T-helper 22 cell (primary cell): ENCODE measurements at places on chromosomes 13 and 19.
A peak's percentile ranks its signal among the peaks of the same experiment; 100 is the strongest.

DNA sequence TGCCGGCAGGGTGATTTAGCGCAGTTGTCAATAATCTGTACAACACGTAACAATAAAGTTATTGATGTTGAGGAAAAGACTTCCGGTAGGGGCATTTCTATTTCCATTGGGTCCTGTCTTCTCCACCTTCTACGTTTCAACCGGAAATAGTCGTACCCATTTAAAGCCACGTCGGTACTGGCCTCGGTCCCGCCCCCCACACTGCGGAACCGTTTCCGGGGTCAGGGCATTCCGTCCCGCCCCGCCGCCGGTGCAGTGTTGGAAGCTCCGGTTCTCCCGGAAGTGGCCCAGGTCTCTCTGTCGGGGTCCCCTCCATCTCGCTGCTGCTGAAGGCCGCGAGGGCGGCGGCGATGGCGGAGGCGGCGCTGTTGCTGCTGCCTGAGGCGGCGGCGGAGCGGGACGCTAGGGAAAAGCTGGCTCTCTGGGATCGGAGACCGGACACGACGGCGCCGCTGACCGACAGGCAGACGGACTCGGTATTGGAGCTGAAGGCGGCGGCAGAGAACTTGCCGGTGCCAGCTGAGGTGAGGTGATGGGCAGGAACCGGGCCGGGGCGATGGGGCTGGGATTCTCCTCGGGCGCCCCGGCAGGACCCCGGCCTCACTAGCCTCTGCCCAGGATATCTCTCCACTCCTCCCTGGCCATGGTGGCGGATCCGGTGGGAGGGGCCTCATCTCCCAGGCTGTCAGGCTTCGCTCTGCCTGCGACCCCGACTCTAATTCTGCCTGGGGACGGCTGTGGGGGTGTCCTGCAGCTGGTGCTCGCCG lies at the start of gene COG3:
TSS of gene COG3 (plus strand) at position 253 of the 767 bp plus-strand sequence. CDS start at position 351, 98 bp downstream.
- DNase-seq: peak; percentile 94

DNA sequence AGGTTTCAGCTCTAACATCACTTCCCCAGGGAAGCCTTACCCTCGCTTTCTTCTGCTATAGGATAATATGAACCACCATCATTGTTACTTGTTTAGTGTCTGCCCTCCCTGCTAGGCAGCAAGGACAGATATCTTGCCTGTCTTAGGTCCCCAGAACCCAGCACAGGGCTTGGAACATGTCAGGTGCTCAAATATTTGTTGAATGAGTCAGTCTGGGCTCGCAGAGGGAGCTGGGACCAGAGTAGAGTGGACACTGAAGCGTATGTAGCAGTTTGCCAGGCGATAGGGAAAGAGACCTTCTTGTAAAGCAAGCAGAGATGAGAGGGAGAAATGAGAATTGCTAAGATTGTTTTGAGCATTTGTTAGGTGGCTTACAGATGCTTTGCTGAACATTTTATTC lies 11.7 kb downstream of the BCKDHA start:
- DNase-seq: no peak

GRCh38 chr19:17687857-17688784 lies at the start of gene UNC13A:
UNC13A (minus strand) TSS chr19:17688354; CDS start chr19:17688199, 155 bp downstream.
- DNase-seq: peak; percentile 9

DNA sequence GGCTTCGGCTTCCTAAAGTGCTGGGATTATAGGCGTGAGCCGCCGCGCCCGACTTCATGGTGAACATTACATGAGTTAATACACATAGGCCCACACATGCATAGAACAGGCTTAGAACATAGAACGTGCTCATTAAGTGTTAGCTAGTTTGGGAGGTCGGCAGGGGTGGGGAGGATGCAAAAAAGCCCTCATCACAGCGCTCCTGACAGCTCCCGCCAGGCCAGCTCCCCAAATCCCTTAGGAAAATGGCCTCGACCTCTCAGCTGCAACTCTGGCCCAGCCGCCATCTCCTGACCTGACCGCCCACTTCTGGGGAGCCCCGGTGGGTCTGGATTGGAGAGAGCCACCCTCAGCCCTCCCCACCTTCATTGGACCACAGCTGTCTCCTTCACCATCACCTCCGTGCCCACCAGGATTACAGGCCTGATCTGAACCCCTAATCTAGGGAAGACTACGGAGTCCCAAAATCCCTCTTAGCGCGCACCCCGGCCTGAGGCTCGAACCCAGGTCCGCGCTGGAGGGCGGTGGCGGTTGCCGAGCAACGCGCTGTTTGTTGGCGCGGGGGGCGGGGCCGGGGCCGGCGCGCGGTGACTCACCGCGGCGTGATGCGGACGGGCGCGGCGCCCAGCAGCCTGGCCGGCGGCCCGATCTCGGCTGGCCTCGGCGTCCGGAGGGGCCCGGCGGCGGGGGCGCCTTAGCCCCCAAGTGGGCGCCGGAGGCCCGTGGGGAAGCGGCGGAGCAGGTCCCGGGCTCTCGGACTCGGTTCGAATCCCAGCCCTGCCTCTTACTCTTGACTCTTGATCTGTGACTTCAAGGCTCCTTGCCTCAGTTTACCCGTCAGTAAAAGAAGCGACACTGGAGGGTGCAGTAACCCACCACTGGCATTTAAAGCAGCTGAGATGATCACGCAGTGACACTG lies 26.7 kb upstream of the NANOS3 start:
- DNase-seq: no peak

- DNase-seq: no peak
Measured at GRCh38 chr13:106449096-106449495, 86.4 kb downstream of the EFNB2 start.

DNA sequence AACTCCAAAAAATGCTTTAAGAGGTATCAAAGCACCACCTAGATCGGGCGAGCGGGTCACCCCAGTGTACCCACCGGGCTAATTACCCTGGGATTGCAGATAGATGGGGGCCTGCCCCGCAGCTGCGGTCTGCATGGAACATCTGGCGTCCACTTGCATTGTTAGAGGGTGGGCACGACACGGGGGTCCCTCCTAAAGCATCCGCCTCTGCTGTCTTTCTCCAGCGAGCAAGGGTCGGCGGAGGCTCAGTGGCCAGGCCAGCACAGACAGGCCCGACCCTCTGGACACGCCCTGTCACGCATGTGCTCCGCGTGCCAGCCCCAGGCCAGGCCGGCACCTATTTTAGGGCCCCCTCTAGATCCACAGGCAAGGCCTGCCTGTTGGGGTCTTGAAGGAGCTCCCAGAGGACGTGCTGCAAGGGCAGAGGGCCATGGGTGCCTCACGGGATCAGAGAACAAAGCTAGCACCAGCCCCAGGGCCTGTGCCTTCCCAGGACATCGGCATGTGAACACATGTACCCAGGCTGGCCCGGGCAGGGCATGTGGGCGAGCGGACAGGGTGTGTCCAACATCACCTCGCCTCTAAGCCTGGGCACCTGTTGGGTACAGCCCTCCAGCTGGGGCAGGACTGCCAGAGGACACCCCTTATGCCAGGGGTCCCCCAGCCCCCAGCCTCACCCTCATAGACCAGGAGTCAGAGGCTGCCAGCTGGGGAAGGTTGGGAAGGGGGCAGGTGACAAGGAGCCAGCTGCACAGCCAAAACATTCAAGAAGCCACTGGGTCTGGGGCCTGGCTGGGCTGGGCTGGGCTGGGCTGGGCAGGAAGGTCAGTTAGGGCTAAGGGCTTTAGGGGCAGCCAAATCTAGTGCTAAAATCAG lies 35.6 kb upstream of the NANOS3 start:
- DNase-seq: no peak

- no peak for DNase-seq
Measured at GRCh38 chr13:30873499-30873898, 32.6 kb upstream of the MEDAG start.

GRCh38 chr13:37070145-37070695 lies 10.7 kb upstream of the SUPT20H start:
- no peak for DNase-seq

GRCh38 chr19:11694533-11695439 lies 44.0 kb downstream of the ZNF823 start:
- peak; percentile 30 for DNase-seq

DNA sequence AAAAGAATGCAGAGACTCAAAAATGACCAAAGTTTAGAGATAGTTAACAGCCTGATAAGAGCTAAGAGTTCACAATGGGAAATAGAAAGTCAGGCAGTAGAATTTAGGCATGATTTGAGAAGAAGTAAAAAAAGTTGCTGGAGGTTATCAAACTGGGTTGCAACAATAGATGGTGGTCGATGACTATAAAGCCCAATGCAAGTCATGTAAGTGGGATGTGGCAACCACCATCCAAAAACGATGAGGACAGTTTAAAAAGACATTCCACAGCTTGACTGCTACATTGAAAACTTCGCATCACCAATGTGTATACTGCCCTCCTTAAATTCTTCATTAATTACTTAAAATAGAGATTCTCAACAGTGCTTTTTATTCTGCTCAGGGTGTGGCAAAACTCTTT lies 19.7 kb downstream of the ELF1 start:
- DNase-seq: no peak

DNA sequence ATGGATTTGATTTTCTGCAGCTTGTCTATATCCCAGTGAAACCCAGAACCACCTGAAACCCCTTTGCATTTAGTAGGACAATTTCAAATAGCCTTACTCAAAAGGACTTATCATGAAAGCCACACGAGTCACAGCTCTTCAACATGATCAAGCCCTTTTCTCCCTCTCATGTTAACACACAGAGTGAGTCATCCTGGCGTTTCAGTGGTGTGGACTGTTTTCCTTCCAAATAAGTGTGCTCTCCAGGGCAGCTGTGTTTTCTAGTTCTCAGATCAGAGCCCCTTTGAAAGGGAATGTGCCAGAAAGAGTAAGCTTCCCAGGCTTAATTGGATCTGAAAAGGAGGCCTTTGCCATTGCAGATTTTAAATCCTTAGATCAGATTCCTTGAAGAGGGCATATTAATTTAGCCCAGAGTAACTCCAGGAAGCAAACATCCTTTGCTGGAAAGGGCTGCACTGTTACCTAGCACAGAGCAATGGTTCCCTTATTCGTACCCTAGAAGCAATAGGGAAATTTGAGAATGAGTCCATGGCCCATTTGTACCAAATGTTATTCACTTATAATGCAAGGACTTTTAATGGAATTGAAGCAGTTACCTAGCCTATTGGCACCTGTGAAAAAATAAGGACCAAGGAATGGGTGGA lies 51.3 kb downstream of the ERICH6B start:
- no peak for DNase-seq

DNA sequence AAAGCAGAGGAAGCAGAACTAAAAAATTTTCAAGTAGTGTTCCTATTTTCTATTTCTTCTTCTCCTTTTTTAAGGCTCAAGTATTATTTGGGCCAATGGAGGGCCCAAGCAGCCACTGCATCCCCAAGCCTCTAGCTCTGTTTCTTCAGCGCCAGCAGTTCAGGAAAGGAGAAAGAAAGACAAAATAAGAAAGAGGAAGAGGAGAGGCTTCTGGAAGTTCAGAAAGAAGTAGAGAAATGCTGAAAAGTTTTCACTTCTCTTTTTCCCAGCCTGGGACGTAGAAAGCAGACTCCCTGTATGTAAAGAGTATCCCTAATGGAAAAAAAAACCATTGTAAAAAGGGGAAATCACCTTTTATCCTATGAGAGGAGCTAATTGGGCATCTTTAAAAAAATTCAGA lies 165.5 kb upstream of the KLF12 start:
- no peak for DNase-seq

DNA sequence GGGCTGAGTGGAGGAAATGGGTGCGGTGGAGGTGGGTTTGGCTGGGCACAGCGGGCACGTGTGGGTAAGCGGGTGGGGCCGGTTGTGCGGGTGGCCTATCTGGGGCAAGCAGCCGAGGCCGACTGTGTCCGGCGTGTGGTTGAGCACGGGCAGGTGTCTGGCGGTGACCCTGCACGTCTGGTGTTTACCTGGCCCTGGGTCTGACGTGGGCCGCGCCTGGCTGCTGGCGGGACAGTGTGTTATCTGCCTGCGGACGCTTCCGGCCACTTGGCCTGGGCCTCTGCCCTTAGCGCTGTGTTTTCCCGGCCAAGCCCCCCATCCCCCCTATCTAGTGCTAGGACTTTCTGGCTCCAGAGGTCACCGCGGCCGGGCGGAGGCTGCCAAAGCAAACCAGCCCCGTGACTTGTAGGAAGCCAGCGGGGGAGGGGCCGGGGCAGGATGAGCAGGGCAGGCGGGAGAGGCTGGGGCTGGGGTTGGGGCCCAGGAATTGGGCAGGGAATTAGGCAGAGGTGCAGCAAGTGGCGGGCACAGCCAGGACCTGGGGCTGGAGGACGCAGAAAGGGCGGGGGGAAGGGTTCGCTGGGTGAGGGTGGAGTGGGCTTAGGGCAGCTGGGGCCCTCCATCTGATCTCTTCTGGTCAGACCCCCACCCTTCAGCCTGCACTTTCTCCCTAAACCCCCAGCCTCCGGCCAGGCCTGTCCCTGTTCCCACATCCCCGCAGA lies 534 bp upstream of the HPN start:
- DNase-seq: no peak

DNA sequence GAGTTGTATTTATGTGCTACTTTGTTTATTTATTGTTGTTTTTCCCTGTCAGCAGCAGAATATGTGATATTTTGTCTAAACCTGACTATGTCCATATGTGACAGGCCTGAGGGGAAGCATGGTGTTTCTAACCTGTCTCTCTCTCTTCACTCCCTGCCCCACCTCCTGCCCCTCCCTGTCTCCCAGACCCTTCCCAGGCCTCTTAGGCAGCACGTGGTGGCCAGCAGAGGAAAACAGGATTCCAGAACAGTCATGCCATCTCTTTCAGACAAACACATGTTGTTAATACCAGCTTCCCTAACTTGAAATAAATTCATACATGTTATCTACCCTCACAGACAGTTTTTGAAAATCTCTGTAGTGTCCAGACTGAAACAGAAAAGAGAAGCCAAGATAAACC lies 31.0 kb upstream of the ATP11A start:
- DNase-seq: no peak

GRCh38 chr13:69683921-69684686 lies 423.5 kb upstream of the ATXN8OS start:
- no peak for DNase-seq

- no peak for DNase-seq
Measured at GRCh38 chr19:1009981-1010538, 9.8 kb downstream of the GRIN3B start.

- DNase-seq: no peak
Measured at GRCh38 chr19:46201454-46202310, 27.9 kb upstream of the IGFL1 start.

DNA sequence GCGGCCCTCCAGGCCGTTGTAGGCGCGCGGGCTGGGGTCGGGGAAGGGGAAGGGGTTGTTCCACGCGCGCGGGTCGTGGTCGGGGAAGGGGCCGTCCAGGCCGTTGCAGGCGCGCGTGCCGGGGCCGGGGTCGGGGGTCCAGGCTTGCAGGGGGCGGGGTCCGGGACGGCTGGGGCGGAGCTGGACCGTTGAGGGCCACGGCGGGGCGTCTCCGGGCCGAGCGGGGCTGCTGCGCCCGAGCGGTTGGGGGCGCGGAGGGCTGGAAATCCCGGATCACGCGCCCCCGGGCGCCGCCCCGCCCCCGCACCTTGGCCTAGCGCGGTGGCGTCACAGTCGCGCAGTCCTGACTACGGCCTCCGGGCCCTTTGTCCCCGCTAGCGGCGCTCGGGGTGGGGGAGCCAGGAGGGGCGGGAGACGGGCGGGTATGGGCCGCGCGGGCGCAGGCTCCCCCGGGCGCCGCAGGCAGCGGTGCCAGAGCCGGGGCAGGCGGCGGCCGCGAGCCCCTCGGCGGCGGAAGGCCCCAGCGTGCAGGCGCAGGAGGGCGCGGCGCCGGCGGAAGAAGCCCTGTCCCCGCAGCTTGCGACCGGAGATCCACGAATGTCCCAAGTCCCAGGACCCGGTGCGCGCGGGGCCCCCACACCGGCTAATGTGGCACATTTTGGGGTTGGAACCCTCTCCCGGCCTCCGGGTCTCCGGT lies 665 bp downstream of the GPX4 start:
- peak; percentile 71 for DNase-seq
